ENCODE measurements at places on chromosomes 11 and 22.

- no peak for DNase-seq
These were observed 598 bp downstream of the CABIN1 start for GRCh38 chr22:24011735-24012068.

- DNase-seq, result no peak
These were observed 999 bp downstream of the TSKU start for GRCh38 chr11:76783896-76784813.

GRCh38 chr11:66626926-66627325 lies 10.5 kb downstream of the RBM14 start:
- DNase-seq, result no peak

DNA sequence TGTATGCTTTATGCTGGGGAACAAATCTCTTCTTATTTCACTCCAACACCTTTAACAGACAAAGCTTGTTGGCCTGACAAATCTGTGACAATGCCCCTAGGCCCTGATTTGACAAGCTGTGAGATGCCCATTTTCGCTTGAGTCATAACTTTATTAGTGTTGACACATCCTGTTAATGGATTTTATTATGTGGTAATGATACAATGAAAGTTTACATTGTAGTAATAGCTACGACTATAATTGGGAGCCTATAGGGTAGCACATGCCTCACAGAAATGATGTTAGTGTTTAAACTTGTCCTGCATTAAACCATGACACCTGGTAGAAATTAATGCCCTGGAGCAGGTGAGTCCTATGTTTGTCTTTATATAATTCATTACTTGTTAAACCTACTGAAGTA lies 3.3 kb upstream of the MMP10 start:
- DNase-seq, result no peak

- DNase-seq, result peak; percentile 89
These were observed at the start of gene SAC3D1 for GRCh38 chr11:65040847-65041622. SAC3D1 (plus strand) TSS chr11:65041210; CDS start chr11:65041293, 83 bp downstream.

All from stimulated activated naive CD4-positive, alpha-beta T cell treated with Interleukin-2 at 50 U/mL for 16 hours (primary cell).